ENCODE measurements at places on chromosomes 12 and 14.
A peak's percentile ranks its signal among the peaks of the same experiment; 100 is the strongest.

- DNase-seq: peak; percentile 13
Observed at GRCh38 chr14:95296966-95297365, 22.7 kb downstream of the CLMN start.

DNA sequence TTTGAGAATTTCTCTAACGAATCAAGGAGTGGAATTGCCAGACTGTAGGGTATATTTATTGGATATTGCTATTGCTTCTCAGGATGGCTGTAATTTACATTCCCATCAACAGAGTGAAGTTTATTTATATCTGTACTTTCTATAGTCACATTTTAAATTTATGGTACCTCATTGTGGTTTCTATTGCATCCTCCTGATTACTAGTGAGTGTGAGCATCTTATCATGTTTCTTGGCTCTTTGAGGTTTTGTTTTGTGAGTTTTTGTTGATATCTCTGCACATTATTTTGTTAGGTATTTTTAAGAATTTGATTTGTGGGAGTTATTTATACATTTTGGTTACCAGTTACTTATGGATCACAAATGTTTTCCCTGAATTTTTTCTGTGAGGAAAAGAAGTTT lies 13.9 kb downstream of the DNM1L start:
- no peak for DNase-seq

GRCh38 chr14:55373784-55374705 lies 37.6 kb downstream of the ATG14 start:
- peak; percentile 56 for DNase-seq

GRCh38 chr14:35051796-35052195 lies 5.7 kb downstream of the FAM177A1 start:
- DNase-seq: peak; percentile 69

- DNase-seq: no peak
Observed at GRCh38 chr12:10901427-10901826, 7.9 kb downstream of the TAS2R13 start.

- peak; percentile 69 for DNase-seq
Observed at GRCh38 chr12:103908877-103909276, 21.3 kb upstream of the HSP90B1 start.

DNA sequence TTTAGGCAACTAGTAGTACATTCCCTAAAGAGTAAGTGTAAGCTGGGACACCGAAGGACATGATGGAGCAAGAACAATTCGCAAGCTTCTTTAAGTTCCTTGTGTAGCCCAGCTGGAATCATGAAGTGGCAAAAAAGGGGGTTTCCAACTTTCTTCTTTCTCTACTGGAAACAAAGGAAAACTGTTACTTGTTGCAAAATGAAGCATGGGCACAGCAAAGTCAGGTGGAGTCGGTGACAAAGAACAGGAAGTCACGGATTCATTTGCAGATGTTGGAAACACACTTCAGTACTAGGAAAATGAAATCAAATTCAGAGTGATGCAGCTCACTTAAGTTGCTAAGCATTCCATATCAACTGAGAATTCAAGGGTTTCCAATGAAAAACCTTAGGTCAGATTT lies 706.9 kb upstream of the STXBP6 start:
- no peak for DNase-seq

DNA sequence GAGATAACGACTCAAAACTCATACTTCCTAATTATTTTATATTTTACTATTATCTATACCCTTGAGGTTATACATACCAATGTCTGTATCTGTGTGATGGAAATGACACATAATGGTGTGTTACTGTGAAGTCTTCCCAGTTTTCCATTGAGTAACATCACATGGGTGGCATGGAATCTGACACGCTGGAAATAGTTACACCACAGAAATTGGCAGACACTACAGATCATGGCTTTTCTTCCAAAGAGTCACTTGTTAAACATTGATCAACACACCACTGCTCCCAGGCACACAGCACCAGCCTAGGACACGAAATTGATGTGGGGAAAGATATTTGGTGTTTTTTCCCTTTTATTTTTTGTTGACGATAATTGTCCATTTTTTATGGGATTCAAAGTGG lies 33.0 kb upstream of the VWF start:
- no peak for DNase-seq

DNA sequence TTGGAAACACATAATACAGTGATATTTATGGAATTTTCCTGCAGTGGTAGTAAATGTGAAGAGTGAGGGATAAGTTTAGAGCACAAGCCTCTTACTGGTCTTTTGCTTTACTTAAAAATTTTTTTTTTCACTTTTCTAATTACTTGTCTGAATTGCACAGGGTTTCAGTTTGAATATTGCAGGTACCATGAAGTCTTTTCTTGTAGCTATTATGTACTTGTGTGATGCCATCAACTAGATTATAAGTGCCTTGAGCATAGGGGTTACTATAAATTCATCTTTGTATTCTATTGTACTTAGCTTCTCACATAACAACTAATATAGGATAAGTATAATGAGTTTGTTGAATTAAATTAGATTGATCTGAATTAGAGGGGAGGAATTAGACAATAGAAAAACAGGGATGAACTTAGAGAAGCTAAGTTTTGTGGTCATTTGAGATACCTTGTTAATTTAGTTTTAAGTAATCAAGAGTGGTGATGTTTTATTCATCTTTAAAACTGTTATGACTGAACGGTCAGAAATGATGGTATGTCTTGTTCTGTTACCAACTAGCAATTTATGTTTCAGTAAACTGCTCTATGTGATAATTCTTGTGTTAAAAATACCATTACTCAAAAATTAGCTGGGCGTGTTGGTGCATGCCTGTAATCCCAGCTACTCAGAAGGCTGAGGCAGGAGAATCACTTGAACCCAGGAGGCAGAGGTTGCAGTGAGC lies 42.1 kb downstream of the CCDC91 start:
- no peak for DNase-seq

DNA sequence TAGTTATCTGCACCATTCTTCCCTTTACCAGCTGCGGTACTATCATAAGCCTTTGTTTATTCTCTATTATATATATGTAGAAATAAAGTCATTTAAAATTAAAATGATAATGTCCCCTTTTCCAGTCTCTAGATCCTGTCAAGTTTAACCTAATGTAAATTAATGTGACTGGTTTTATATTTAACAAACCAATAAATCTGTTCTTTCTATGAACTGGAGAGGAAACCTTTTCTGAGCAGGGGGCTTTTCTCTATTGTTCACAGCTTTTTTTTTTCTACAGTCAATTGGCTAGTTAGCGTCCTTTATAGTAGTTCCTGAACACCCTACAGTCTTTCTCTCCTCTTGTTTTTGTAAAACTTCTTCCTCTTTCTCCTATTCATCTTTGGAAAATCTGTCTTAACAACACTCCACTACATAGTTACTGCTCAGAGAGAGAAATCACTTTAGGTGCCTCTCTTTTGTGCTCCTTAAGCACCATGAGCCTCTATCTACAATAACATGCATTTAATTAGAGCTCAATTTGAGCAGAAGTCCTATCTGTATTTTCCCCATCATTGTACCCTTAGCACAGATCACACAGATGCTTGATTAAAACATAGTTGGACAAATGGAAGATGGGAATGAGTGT lies 332.6 kb upstream of the SYT1 start:
- DNase-seq: no peak

DNA sequence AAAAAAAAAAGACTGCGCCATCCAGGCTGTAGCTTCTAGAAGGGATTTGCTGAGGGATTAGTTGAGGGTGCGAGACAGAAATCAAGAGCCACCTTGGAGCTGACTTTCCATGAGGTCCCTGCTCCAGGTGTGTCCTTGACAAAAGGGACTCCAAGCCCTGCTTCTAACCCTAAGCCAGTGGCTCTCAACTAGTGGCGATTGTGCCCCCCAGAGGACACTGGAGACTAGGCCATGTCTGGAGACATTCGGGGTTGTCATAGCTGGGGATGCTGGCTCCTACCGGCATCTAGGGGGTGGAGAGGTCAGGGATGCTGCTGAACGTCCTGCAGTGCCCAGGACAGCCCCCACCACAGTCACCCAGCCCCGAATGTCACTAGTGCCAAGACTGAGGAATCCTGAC lies 40.6 kb downstream of the SPRING1 start:
- peak; percentile 18 for DNase-seq

DNA sequence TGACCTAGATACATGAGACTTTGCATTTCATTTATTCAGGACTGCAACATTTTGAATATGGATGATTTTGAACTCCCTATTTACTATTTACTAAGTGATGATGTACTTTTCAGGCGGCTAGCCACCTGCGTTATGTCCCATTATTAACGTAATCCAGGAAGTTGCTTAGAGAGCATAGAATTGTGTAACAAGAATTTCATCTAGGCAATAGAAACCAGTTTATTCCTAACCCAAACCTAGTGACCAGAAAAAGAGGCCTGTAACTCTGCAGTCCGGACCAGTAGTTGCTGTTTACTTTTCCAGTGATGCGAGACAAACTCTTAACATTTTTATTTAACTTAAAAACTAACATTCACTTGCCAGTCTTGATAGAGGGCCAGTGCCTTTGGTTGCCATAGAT lies 12.3 kb downstream of the NUDT4 start:
- no peak for DNase-seq

DNA sequence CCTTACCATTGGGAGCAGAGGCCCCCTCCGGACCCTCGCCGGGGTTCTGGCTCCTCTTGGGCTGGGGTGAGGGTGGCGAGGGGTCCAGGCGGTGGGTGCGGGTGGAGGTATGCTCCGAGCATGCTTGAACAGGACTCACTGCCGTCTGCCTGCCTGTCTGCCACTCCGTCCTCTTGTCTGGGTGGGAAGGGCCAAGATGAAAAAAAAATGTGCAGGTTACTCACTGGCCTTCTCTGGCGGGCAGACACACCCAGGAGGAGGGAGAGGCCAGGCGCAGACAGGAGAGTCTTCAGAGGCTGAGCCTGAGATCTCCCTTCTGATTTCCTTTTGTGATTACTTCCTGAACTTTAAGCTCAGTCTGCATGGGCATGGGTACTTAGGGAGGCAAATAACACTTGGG lies 76.1 kb downstream of the STON2 start:
- DNase-seq: peak; percentile 76

DNA sequence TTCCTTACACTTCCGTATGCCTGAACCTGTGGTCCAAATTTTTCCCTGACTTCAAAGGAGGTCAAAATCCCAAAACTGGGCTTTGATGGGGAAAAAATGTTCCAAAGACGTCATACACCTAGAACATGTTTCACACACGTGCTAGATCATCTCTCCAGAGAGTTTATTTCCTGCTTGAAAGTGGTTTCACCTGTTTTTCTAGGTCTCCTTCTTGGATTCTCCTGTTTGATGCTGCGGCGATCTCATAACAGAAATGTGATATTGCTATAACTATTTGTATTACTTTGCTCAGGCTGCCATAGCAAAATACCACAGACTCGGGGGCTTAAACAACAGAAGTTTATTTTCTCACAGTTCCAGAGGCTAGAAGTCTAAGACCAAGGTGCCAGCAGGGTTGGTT lies 19.7 kb upstream of the TMCC3 start:
- DNase-seq: no peak

- DNase-seq: no peak
Observed at GRCh38 chr12:132373901-132374611, 44.7 kb upstream of the GALNT9 start.

DNA sequence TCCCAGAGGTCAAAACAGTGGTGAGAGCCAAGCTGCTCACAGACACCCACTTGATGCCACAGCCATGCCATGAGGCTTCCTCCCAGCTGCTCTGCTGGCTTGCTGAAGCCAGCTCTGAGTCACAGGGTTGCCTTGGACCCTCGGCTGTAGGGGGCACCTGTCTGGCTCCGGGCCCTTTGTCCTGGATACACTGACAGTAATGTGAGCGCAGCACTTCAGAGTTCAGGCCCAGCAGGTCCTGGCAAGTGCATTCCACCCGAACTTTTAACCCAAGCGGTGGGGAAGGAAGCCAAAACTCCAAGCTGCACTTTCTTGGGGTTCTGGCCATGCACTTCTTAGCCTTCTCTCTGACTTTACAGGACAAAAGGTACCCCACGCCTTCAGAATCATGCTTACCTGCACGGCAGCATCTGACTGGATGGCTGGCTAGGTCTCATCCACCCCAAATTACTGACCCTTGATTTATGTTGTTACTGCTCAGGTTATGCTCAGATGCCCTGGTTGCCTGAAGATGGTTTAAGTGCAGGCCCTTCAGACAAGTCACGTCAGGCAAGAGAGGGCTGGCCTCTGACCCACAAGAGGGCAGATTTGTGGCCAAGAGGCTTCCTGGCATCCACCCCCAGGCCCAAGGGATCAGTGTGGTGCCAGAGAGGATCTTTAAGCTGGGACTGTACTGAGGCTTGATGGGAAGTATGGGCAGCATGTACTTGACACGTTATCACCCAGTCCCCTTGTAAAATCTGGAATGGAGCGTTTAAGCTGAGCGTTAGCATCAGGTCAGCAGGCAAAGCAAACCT lies 24.8 kb downstream of the SLC25A29 start:
- peak; percentile 20 for DNase-seq

GRCh38 chr14:35281341-35281740 lies 10.8 kb upstream of the PSMA6 start:
- DNase-seq: no peak

DNA sequence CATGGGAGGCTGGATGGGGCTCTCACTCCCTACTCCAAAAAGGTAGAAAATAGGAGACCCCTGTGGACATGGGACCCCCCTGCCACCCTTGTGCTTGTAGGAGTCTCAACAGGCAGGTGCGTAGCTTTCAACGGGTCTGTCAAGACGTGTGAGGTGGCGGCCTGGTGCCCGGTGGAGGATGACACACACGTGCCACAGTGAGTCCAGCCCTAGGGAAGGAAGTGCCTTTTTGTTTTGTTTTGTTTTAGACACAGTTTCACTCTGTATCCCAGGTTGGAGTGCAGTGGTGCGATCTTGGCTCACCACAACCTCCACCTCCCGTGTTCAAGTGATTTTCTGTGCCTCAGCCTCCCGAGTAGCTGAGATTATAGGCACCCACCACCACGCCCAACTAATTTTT lies 12.9 kb downstream of the P2RX4 start:
- no peak for DNase-seq

DNA sequence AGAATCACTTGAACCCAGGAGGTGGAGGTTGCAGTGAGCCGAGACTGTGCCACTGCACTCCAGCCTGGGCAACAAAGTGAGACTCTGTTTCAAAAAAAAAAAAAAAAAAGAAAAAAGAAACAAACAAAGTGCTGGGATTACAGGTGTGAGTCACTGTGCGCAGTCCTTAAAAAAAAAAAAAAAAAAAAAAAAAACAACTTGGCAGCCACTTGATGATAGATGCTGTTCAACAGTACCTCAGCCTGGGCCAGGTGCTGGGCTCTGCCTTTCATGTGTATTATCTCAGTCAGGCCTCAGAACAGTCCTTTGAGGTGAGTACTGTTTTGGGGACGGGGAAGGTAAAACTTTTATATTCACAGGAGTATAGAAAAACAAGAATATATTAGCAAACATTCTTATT lies 9.6 kb downstream of the ACADS start:
- no peak for DNase-seq

Measured in astrocyte of the hippocampus (primary cell).